ENCODE measurements at places on chromosomes 3 and 15.

DNA sequence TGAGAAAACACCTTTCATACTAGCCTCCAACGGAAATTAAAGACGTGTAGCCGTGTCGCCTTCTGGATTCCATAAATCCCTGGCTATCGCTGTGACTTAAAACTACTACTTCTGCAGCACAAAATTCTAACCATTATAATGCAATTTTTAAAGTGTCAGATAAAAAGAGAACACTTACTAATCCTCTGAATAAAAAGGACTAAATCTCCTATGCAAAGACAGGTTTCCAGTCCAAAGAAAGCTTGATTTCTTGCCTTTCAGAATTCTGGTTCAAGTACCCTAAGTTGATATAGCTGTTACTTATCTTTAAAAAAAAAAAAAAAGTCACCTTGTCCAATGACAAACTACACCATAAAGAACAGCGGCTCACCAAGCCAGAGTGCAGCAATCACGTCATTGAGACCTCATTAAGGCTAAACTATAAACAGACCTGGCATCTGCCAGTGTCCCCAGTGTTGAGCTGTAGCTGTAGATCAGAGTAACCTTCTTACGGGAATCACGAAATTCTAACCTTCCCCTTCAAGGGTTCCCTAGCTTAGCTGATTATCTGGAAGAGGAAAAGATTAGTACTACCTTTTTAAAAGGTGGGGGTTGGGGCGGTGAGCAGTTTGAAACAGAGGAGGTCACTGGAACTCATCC is 2.2 kb downstream of the ABCC5 start:
- DNase-seq: no peak

GRCh38 chr3:168997488-168997887 is 666.0 kb downstream of the MECOM start:
- no peak for DNase-seq

DNA sequence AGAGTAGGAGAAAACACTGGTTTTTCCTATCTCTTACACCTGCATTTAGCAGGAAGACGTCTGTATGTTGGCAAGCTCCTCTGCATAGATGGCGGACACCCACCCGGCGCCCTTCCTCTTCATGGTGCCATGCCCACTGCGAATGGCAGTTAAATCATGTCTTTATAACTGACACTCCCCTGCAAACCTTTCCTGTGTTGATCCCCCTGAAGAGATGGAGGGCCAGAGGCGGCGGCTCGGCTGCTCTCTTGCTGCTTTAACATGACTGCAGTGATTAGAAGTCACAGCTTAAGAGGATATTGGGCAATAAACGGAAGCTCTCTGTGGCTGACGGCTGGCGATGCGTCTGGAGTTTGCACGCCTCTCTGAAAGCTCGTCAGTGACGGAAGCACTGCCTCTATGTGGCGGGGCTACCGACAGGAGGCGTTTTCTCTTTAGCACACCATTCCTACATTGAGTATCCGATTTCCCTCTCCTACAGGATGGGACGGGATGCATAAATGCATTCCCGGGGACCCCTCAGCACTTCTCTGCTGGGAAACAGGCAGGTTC is 25.5 kb upstream of the SNRPA1 start:
- DNase-seq: no peak

GRCh38 chr15:57575363-57575762 is 16.3 kb upstream of the MYZAP start:
- no peak for DNase-seq

DNA sequence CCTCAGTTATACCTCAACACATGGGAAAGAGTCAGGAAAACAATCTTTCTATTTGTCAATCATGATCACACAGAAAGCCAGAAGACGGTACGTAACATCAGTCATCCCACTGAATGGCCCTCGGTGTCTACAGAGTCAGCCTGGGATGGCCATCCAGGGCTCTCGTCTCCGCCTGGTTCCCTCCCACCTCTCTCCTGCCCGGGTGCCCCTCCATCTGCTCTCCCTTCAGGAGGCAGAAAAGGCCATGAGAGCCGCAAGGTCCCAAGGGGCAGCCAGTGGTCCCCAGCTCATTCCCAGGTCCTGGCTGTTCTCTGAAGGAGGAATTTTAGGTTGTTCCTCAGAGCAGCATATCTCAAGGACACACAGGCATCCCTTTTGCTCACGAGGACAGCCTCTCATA is 4.4 kb upstream of the LRRC15 start:
- no peak for DNase-seq

- no peak for DNase-seq
Observed at GRCh38 chr3:48662145-48662752, 437 bp downstream of the CELSR3 start.
